ENCODE measurements at places on chromosomes 12 and 14.
A peak's percentile ranks its signal among the peaks of the same experiment; 100 is the strongest.

GRCh38 chr12:3772380-3772779 lies 19.5 kb upstream of the CRACR2A start:
- no peak for DNase-seq

- DNase-seq = no peak
Measured at GRCh38 chr12:93407054-93407962, 29.6 kb downstream of the NUDT4 start.

DNA sequence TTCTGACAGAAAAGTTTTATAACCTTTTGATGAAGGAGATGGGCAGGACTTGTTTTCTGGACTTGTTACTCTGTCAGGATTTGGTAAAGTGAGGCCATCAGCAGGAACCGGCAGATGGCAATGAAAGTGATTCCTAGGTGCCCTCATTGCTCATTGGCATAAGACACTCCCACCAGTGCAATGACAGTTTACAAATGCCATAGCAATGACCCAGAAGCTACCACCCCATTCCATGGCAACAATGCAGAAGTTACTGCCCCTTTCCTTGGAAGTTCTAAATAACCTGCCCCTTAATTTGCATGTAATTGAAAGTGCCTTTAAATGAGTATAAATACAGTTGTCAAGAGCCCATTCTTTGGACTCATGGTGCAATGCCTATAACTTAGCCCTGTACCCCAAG lies 222.6 kb downstream of the CEP128 start:
- no peak for DNase-seq

DNA sequence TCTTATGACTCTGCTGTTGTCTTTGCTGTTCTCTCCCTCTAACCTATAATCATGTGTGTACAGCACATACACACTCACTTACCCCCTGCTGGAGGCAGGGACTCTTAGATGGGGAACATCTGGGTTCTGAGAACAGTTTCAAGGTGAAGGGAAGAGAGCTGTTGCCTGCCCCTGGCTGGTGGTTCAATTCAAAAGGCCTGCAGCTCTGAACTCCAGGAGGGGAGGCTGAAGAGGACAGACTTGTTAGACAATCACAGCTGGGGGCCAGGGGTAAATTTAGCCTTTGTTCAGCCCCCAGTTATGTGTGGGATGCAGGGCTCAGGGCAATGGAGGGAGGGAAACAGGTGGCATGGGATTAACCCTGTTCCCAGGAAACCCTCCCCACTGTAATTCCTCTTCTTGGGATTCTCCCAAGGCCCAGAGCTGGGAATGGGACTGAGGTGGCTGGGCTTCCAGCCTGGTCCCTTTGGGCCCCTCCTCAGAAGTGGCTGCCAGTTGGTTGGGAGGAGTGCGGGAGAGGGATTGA lies 1.9 kb downstream of the MYL6B start:
- no peak for DNase-seq

- DNase-seq = no peak
Measured at GRCh38 chr14:77353469-77354141, 23.3 kb downstream of the TMED8 start.

DNA sequence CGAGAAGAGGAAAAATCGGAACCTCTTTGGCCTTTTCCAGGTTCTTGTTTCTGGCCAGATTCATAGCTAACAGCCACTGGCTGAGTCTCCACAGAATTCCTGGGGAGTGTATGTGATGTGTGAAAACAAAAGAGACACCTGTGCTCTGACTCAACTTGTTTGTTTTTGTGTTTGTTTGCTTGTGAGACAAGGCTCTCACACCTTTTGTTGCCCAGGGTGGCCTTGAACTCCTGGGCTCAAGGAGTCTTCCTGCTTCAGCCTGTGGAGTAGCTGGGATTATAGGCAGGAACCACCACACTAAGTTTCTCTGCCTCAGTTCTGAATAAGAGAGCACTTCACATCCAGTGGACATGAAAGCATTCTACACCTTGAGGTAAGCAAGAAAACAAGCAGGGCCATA lies 22.7 kb downstream of the MFAP5 start:
- peak; percentile 84 for DNase-seq

DNA sequence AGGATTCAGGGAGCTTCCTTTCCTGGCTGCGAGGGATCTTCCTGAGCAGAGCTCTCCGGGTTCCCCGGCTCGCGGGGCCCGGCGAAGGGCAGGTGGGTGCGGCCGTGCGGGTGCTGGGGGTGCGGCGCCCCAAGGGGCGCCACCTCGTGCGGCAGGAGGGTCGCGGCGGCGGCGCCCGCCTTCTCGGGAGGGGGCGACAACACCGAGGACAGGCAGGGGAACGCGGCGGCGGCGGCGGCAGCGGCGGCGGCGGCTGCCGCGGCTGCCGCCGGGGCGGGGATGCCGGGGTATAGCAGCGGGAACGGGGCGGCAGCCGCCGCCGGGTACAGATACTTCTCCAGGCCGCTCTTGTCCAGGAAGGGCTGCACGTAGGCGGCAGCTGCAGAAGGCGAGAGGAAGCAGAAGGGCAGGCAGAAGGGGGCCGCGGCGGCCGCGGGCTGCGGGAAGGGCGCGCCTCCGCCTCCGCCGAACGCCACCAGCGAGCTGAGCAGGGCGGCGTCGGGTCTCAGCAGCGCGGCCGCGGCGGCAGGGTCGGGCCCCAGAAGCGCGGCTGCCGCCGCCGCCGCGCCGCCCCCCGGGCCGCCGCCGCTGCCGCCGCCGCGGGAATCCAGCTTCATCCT lies 2.7 kb downstream of the BHLHE41 start:
- DNase-seq = peak; percentile 89

GRCh38 chr12:124630791-124631313 lies 63.4 kb upstream of the NCOR2 start:
- no peak for DNase-seq

- no peak for DNase-seq
Measured at GRCh38 chr12:71455028-71455737, 15.6 kb downstream of the LGR5 start.

DNA sequence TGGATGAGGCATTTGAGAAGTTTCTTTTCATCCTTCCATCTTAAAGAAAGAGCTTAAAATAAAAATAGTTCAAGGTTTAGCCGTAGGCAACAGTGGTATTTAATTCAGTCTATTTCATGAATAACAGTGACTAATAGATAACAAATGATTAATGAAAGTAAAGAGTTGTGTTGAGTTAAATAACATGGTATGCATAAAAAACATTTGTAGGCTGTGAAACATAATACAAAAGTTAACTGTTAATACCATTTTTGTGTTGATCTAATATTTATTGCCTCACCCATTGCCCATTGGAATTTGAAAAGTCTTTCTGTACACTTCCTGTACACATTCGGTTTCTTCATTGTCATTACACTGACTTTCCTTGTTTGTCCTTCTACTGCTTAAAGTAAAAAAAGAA lies 108.6 kb upstream of the PDE3A start:
- no peak for DNase-seq

- DNase-seq = no peak
Measured at GRCh38 chr12:48764521-48764920, 24.4 kb downstream of the ADCY6 start.

- DNase-seq = peak; percentile 88
Measured at GRCh38 chr14:41609704-41610183, 3.1 kb downstream of the LRFN5 start.

DNA sequence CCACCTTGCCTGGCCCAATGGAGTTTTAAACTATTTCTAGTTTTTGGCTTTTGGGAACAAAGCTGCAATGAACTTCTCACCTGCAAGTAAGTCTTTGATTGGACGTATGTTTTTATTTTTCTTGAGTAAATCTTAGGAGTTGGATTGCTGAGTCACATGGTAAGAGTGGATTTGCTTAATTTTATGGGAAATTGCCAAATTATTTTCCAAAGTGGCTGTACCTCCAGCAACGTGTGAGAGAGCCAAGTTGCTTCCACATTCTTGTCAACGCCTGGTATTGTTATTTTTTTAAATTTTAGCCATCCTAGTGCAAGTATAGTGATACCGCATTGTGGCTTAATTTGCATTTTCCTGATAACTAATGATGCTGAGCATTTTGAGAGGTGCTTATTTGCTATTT lies 136.6 kb downstream of the LMNTD1 start:
- DNase-seq = no peak

- DNase-seq = no peak
Measured at GRCh38 chr14:72598306-72598705, 295.6 kb downstream of the DPF3 start.

GRCh38 chr14:34742270-34743115 lies 28.1 kb upstream of the CFL2 start:
- no peak for DNase-seq

DNA sequence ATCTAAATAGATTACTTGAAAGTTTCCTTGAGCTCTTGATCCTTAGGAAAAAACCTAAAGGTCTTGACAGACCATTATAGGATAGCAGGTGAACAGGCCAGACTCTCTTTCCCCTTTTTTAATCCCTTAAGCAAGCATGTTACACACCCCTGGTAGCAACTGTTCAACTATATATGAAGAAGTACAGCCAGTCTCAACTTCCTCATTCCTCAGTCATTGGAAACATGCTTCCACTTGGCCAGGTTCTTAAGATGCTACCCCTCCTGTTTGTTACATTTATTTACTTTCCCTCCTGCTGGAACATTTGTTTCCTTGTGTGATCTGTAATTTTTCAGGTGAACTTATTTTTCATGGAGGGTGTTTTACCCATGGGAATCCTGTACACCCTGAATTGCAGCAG lies 124.1 kb downstream of the ARMH4 start:
- DNase-seq = no peak

DNA sequence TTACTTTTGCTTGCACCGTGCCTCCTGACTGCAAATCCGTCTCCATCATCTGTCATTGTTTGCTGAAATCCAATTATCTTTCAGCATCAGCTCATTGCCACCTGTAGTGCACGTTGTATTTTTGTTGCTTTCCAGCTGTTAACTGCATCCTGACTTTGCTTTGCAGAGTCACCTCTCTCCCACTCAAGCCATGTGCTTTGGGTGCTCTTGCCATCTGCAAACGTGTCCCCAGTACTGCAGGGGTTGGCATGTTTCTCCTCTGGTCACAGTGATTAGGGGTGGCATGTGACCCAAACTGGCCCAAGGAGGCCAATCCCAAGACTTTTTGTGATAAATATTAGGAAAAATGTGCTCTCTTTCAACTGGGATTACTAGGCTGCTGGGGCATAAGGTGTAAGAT lies 10.5 kb upstream of the TMED2 start:
- no peak for DNase-seq

DNA sequence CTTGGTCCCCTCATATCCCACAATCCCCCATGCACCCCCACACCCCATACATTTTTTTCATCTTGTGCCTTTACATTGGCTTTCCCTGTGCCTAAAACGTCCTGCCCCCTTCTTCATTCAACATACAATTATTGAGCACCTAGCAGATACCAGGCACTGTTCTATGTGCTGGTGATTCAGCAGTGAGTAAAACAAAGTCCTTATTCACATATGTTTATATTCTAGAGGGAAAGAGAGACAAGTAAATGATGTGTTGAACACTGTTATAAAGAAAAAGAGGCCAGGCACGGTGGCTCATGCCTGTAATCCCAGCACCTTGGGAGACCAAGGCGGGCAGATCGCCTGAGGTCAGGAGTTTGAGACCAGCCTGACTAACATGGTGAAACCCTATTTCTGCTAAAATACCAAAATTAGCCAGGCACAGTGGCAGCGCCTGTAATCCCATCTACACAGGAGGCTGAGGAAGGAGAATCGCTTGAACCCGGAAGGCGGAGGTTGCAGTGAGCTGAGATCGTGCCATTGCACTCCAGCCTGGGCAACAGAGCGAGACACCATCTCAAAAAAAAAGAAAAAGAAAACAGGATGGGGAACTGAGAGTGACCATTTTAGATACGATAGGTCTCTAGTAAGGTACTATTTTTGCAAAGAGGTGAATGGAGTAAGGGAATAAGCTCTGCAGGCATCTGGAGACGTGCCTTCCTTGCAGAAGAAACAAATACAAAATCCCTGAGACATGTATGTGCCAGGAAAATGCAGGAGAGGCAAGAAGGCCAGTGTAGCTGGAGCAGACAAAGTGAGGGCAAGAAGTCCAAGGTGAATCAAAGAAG lies 12.2 kb downstream of the SLC7A7 start:
- no peak for DNase-seq

GRCh38 chr14:26548406-26548805 lies 49.4 kb downstream of the NOVA1 start:
- DNase-seq = no peak

GRCh38 chr12:117733549-117733805 lies 235.3 kb downstream of the KSR2 start:
- DNase-seq = no peak

GRCh38 chr12:4137015-4137414 lies 136.5 kb upstream of the CCND2 start:
- DNase-seq = no peak

DNA sequence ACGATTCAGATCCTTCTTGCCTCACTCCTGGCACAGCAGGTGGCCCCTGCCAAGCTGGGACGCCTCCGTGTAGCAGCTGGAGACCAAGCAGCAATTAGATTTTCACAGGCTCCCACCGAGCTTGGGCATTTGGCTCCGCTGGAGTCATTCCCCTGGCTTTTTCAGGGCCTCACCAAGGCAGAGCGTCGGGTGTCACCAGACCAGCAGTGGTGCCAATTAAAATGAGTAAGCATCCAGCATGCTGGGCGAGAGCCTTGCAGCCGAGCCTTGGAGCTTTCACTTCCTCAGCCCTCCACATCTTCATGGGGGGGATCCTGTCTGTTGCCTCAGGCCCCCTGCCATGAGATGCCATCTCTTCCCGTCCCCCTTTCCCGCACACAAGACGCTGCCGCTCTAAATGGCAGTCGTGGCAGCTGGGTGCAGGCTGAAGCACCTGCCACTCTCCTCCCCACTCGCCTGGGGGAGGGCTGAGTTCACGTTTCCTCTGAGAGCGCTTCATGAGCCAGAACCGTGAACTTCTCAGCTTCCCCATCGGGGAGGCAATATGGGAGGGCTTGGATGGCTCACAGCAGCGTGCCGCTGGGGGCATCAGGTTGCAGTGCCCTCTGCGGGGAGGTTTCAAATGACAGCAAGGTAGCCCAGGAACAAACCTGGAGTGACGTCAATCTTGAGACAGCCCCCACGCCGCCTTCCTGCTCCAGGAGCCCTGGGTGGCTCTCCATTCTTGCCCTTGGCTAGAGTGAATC lies 11.7 kb downstream of the TPCN1 start:
- peak; percentile 98 for DNase-seq

DNA sequence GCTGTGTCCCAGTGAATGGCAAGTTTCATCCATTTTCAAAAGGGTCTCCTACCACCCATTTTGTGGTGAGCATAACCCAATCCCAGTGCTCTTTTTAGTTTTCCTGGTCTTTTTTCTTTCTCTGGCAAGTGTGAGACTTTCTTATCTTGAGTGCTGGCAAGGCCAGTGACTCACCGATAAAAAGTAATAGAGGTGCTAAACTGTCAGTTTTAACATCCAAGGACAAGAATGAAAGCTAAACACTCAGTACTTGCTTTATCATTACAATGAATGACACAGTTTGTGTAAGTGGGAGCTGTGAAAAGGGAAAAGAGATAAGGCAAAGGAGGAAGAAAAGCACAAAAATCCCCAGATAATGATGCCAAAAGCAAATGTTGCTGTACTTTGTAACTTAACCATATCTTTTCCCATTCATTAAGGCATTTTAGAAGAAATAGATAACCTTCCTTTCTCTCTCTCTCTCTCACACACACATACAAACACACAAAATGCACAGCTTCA lies 4.9 kb upstream of the LRIG3 start:
- no peak for DNase-seq

DNA sequence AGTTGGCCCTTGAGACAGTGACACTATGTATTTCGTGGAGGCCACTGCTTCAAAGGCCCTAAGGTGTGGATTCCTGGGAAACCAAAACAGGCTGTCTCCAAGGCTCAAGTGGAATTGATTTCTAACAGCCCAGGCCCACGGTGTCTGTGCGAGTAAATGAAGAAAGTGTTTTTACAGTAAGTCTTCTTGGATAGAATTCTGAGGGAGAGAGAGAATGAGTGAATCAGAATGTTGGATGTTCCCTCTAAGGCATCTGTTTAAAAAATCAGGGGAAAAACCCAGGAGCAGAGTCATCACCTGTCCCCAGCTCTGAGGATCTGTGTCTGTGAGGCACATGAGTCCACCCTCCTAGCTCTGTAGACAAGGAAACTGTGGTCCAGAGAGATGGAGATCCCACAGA lies 22.3 kb upstream of the BDKRB1 start:
- no peak for DNase-seq

All from DMS53 (cell line).